ENCODE measurements at places on chromosomes 12 and 14. TPM values are rescaled to one million over a fixed set of nuclear protein-coding genes. Genes with fewer than 3 reads are reported as not detected.

- H3K27me3 ChIP-seq, result no peaks in the 10 kb centered on the region
- no peaks in the 10 kb centered on the region for H3K36me3 ChIP-seq
- no peak overlapping the region for H3K27ac ChIP-seq
- no peak for DNase-seq
- H3K4me3 ChIP-seq, result no peak overlapping the region
These were observed 126.6 kb downstream of the LLPH start for GRCh38 chr12:66003951-66004350.

GRCh38 chr12:87439990-87440827 is 589.0 kb downstream of the C12orf50 start:
- DNase-seq, result peak; percentile 97
- no peaks in the 10 kb centered on the region for H3K4me1 ChIP-seq
- H3K4me3 ChIP-seq, result no peak overlapping the region
- no peaks in the 10 kb centered on the region for H3K36me3 ChIP-seq
- H3K27me3 ChIP-seq, result no peaks in the 10 kb centered on the region
- no peak overlapping the region for H3K27ac ChIP-seq

DNA sequence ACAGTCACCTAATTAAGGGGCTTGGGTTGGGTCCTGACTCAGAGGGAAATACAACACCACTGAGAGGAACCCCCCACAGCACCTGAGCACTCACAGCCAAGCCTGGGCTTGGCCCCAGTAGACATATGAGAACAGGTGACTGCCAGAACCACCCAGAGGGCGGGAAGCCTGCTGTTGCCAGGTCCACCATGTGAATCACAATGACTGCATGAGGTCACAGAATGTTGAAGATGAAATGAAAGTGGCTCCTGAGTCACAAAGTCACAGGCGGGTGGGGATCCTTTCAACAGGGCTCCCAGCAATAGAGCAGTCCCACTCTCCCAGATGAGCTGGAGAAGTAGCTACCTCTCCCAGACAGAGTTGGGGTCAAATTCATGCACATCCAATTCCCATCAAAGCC is at the start of gene LRRC74A:
Gene LRRC74A (plus strand): TSS at position 287 of the 400 bp plus-strand sequence. CDS start 290 bp downstream, outside the sequence.
- H3K36me3 ChIP-seq, result no peaks in the 10 kb centered on the region
- H3K27me3 ChIP-seq, result peaks cover 9% of the 10 kb centered on the region
- no peak within 1 kb of the TSS for H3K4me3 ChIP-seq
- H3K27ac ChIP-seq, result no peak within 1 kb of the TSS
- DNase-seq, result no peak
- H3K4me1 ChIP-seq, result no peaks in the 10 kb centered on the region

DNA sequence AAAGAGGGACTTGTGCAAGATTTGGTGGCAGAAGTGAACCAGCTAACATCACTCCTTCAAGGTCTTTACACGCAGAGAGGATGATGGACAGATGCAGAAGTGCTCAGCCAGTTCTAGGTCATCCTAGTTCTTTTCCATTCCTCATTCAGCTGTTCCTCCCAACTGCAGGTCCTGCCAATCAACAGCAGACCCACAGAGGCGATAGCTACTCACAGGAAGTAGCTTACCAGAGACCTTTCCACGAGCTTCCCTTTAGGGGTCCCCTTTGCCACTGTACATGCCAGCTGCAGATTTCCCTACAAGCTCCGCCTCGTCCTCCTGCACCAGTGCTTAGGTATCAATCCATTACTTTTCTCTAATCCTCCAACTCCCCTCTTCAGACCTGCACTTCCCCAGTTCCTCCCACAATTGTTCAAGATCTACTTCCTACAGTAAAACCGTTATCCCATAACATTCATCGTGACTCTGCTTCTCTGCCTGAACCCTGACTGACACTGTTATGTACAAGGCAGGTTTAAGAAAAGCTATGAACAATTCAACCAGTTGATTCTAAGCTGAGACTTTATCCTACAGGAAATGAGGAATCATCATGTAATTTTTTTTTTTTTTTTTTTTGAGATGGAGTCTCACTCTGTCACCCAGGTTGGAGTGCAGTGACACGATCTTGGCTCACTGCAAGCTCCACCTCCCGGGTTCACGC is 22.5 kb downstream of the RECQL start:
- no peak overlapping the region for H3K4me3 ChIP-seq
- DNase-seq, result no peak
- H3K27ac ChIP-seq, result no peak overlapping the region
- H3K4me1 ChIP-seq, result no peaks in the 10 kb centered on the region
- H3K36me3 ChIP-seq, result peaks cover 12% of the 10 kb centered on the region
- H3K27me3 ChIP-seq, result no peaks in the 10 kb centered on the region

- H3K36me3 ChIP-seq, result no peaks in the 10 kb centered on the region
- DNase-seq, result no peak
- no peak overlapping the region for H3K4me3 ChIP-seq
These were observed 37.6 kb downstream of the CEP83 start for GRCh38 chr12:94421868-94422740.

DNA sequence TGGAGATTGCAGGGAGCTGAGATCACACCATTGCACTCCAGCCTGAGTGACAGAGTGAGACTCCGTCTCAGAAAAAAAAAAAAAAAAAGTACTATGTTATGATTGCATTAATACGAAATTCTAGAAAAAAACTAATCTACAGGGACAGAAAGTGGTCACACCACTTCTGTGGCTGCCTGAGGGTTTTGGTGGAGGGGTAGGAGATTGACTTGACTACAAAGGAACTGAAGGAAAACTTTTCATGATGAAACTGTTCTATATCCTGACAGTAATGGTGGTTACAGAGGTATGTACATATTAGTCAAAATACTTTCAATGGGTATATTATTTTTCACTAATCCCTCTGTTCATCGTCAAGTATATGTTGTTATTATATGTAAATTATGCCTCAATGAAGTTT is 42.1 kb downstream of the FOXN3 start:
- H3K36me3 ChIP-seq, result no peaks in the 10 kb centered on the region
- no peak overlapping the region for H3K27ac ChIP-seq
- no peak for DNase-seq
- no peaks in the 10 kb centered on the region for H3K27me3 ChIP-seq
- H3K4me1 ChIP-seq, result peaks cover 5% of the 10 kb centered on the region
- H3K4me3 ChIP-seq, result no peak overlapping the region

GRCh38 chr12:116187151-116187511 is 90.4 kb downstream of the MED13L start:
- H3K36me3 ChIP-seq, result no peaks in the 10 kb centered on the region
- no peak overlapping the region for H3K27ac ChIP-seq
- H3K4me1 ChIP-seq, result peaks cover 10% of the 10 kb centered on the region
- no peak for DNase-seq
- H3K27me3 ChIP-seq, result no peaks in the 10 kb centered on the region

DNA sequence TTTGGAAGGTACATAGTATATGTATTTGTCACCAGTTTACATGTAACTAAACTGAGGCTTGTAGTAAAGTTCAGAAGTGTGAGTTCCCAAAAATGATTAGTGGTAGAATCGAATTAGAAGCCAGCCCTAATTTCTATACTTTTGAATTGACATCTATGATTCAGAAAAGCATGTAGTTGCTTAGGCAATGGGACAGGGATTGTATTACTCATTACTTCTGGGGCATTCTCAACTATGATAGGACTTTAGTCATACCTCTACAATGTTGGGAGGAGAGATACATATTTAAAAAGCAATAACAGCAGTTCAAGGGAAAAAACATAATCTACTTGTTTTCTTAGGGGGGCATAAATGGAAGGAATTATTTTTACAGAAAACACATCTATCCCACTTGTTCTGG is 277.9 kb upstream of the E2F7 start:
- no peaks in the 10 kb centered on the region for H3K36me3 ChIP-seq
- H3K27ac ChIP-seq, result no peak overlapping the region
- DNase-seq, result peak; percentile 62
- no peaks in the 10 kb centered on the region for H3K4me1 ChIP-seq

- no peaks in the 10 kb centered on the region for H3K27me3 ChIP-seq
- H3K27ac ChIP-seq, result no peak overlapping the region
- no peak overlapping the region for H3K4me3 ChIP-seq
- H3K4me1 ChIP-seq, result no peaks in the 10 kb centered on the region
These were observed 224.1 kb downstream of the ASCL1 start for GRCh38 chr12:103181366-103182152.

GRCh38 chr14:97336816-97337215 is 539.6 kb downstream of the VRK1 start:
- H3K27ac ChIP-seq, result no peak overlapping the region
- no peak overlapping the region for H3K4me3 ChIP-seq
- no peaks in the 10 kb centered on the region for H3K36me3 ChIP-seq
- DNase-seq, result no peak
- no peaks in the 10 kb centered on the region for H3K4me1 ChIP-seq
- H3K27me3 ChIP-seq, result no peaks in the 10 kb centered on the region

- no peak overlapping the region for H3K27ac ChIP-seq
- no peak overlapping the region for H3K4me3 ChIP-seq
- no peaks in the 10 kb centered on the region for H3K4me1 ChIP-seq
- DNase-seq, result no peak
These were observed 341.9 kb downstream of the GXYLT1 start for GRCh38 chr12:41802803-41803202.

NID2 gene
- total RNA-seq, result 93.7 TPM

SOX5 gene
- total RNA-seq, result 16.4 TPM

GAPDH gene
- total RNA-seq, result 6,255 TPM

HOXC13 gene
- total RNA-seq, result not detected

FOXG1 gene
- total RNA-seq, result not detected

MYL2 gene
- not detected for total RNA-seq

CLEC1B gene
- total RNA-seq, result not detected

FAM181A gene
- not detected for total RNA-seq

GPR33 gene
- not detected for total RNA-seq
